ENCODE measurements at places on chromosomes 6 and 20.

DNA sequence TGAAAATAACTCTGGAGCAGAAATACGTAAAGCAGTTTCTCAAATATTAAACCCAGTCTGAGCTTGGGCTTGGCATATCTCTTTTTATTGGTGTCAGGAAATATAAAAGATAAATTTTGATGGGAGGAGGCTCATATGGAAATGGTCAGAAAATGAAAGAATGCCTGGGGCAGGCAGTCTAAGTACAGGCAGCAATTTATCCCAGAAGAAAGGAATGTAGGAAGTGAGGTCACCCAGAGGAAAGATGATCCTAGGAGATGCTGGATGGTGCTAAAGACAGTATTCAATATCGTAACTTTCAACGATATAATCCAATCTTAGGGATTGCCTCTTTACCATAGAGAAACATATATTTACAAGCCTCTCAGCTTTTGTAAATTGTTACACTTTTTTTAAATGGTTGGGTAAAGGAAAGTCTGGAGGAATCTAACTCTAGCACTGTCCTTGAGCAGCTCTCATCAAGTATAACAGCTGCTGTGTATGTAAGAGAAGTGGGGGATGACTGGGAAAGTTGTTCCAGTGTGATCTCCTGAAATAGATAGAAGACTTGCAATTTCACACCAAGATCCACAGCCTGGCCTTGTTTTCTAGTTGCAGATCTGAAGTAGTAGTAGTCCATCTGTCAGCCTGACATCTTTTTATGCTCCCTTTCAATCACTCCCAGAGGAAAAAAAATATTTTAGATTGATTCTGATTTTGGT is 256.9 kb upstream of the SASH1 start:
- DNase-seq = no peak

DNA sequence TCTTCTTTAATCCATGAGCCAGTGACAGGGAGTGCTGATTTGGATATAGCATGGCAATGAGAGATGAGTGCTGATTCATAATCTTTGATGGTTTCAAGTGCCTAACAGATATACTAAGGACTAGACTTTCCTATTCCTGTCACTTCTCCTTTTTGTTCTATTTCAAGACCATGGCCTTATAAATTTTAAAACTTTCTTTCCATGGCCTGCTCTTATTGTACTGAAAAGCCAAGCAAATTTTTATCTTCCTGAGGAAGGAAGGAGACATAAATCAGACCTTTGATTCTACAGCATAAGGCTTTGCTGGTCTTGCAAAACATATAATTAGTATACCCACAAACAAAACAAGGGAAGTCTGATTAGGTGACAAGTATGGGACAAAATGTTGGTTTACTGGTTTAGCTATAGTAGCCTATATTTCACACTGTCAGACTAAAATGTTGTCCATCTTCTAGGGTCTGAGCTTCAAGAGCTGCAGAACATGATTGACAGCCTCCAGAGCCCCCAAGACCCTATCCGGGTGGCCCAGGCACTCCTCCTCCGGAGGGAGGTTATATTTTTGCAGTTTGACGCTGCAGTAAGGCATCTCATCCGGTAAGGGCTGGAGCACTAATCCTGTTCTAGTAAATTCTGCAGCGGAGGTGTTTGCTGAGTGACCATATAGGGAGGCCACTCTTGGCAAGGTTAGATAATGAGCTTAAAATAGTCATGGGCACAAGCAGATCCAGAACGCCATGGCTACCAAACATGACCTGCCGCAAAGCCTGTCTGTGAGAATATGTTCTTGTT is 82.3 kb downstream of the CD164 start:
- no peak for DNase-seq

- no peak for DNase-seq
These were observed 68.1 kb downstream of the GJA1 start for GRCh38 chr6:121503589-121503991.

- no peak for DNase-seq
These were observed 792.6 kb downstream of the PHF3 start for GRCh38 chr6:64428186-64428585.

GRCh38 chr6:78770765-78771164 is 96.6 kb upstream of the IRAK1BP1 start:
- DNase-seq = no peak

GRCh38 chr6:138691595-138692057 is 81.9 kb upstream of the CCDC28A start:
- no peak for DNase-seq

- DNase-seq = no peak
These were observed 79.4 kb upstream of the TRAF3IP2 start for GRCh38 chr6:111685058-111685457.

- DNase-seq = no peak
These were observed 39.3 kb downstream of the TSBP1 start for GRCh38 chr6:32332433-32332832.

GRCh38 chr20:14343491-14344065 is 6.2 kb upstream of the FLRT3 start:
- no peak for DNase-seq

DNA sequence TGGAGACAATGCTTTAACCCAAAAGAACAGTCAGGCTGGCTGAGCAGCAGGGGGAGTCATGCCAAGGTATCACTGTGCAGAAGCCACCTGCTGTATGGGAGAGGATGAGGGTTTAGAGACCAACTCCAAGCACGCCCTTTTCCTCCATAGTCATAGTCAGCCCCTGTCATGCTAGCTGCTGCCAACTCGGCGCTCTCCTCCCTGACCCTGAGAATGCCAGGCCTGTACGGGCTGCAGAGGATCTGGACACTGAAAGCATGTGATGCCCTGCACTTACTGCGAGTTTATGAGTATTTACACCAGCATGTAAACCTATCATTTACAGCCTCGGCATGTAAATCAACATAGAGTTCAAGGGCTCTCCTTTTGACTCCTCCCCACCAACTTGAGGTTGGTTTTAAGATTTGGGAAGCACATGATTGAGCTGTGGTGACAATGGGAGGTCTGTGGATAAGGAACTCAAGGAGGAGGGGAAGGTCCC is 11.7 kb upstream of the SCUBE3 start:
- no peak for DNase-seq

DNA sequence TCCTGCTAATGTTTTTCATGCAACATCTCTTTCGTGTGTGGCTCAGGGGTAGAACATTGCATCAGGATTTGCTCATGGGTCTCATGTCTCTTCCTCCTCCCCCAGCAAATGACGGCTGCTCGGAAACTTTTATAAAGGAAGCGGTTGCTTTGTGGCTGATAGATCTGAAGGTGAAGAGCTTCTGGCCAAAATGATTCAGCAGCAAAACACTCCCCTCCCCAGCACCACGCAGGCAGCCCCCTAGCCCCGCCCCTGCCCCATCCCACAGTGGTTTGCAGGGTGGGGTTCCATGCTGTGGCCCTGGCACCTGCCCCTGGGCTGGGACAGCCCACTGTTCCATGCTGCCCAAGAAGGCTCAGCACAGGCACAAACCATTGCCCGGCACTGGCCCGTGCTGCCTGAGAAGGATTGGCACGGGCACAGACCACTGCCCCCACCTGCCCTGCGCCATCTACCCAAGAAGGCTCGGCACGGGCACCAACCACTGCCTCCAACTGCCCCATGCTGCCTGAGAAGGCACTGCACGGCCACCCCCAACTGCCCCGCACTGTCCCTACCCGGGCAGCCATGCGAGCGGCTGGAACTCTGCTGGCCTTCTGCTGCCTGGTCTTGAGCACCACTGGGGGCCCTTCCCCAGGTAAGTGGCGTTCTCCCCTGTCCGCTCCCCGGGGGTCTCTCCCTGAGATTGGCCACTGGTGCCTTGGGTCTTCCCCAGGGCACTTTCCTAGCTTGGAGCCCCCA is at the start of gene CST7:
CST7 (plus strand) TSS at position 331 of the 741 bp plus-strand sequence; CDS start at position 568, 237 bp downstream.
- peak; percentile 57 for DNase-seq

DNA sequence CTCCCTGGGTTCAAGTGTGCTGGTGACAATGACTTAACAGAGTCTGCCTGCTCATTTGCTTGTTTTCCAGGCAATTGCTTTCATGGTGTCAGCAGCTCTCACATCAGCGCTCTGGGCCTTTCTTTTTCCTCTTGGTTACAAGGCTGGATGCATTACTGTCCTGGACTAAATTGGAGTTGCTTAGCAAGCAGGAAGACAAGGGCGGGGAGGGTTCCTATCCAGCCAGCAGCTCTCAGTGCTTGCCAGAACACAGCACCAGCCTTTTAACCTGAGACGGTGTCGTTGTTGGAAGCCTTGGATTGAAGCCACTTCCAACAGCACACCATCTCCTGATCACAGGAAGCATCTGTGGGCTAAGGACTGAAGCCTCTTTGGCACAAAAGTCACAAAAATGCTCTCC is 606.9 kb downstream of the CDH26 start:
- no peak for DNase-seq
